ENCODE measurements at places on chromosomes 6 and 20. TPM values are rescaled to one million over a fixed set of nuclear protein-coding genes. Genes with fewer than 3 reads are reported as not detected.

The GLO1 gene
- polyA plus RNA-seq = 128 TPM

The CNR1 gene
- polyA plus RNA-seq = 0.95 TPM

The CST9 gene
- not detected for polyA plus RNA-seq

The ANKRD66 gene
- 0.68 TPM for polyA plus RNA-seq

The FUT9 gene
- 0.10 TPM for polyA plus RNA-seq

The SEMG1 gene
- not detected for polyA plus RNA-seq

DNA sequence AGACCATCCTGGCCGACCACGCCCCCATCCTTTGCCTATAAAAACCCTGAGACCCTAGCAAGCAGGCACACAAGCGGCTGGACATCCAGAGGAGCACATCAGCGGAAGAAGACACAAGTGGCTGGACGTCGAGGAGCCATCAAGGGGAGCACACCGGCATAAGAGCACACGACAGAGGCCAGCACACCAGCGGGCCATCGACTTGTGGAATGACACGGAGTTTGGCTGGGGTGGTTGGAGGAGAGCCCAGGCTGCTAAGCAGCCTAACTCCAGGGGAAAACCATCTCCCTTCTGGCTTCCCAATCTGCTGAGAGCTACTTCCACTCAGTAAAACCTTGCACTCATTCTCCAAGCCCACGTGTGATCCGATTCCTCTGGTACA lies 44.8 kb upstream of the BCLAF1 start:
- DNase-seq = no peak

- DNase-seq = no peak
Measured at GRCh38 chr6:53926505-53926904, 131.7 kb downstream of the LRRC1 start.

DNA sequence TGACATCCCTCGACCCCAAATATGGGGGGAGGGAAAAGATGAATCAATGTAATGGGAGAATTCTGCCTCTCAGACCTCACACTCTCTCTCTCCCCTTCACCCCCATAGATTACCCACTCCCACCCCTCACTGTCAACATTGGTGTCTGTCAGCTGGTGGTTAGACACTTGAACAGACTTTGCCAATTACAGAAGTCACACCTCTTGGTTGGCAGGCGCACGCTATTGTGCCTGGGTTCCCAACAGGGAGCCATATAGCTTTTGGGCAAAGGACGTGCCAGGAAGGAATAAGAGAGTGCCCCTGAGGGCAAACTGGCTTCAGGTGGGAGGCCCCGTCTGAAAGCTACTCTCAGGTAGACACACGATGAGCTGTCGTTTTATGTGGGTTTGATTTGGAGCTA lies 54.1 kb upstream of the FYN start:
- no peak for DNase-seq

DNA sequence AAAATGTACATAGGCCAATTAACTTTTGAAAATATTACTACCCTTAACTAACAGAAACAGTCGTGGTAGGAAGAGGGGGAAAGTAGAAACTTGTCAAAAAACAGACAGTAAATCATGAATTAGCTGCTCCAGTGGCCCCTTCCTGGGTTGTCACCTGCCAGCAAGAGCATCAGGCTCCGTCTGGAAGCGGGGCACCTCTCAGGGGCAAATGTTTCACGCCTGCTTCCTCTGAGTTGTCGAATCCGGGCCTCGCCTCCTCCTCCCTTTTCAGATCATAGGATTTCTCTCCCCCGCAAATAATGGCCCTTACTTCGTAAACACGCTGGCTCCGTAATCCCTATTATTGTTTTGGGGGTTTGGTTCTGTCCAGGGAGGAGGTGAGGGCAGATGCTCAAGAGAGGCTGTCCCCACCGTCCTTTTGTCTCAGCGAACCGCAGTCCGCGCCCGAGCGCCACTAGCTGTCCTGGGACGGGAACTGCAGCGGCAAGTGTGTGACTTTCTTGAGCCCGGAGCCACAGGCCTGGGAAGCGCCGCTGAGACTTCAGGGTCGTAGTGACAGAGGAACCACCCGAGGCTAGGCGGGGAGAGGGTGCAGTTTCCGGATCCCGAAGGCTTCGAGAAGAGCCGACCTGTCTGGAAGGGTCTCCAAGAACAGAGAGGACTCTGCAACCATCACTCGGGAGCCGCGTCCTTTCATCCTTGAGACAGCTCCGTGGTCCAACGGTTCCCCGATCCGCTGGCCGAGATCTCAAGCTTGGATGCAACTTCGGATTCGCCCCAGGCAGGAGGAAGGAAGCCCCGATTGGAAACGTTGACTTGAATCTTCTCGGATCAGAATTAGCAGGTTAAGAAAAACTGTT lies 214.5 kb upstream of the ZNF184 start:
- peak; percentile 77 for DNase-seq

- no peak for DNase-seq
Measured at GRCh38 chr20:20734475-20734948, 22.1 kb upstream of the RALGAPA2 start.

DNA sequence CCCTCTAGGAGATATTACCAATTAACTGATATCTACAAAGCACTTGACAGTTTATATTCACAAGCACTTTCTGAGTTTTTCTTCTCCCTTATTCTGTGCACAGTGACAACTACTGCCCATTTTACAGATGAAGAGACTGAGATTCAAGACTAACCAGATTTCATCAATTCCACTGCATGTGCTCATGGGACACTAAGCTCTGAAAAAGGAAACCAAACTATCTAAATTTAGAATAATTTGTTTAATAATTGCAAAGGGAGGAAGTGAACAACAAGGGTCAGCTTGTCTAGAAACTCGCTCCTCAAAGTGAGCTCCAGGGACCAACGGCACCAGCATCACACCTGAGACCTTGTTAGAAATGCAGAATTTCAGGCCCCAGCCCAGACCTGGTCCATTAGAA lies 50.8 kb upstream of the MYLIP start:
- no peak for DNase-seq

DNA sequence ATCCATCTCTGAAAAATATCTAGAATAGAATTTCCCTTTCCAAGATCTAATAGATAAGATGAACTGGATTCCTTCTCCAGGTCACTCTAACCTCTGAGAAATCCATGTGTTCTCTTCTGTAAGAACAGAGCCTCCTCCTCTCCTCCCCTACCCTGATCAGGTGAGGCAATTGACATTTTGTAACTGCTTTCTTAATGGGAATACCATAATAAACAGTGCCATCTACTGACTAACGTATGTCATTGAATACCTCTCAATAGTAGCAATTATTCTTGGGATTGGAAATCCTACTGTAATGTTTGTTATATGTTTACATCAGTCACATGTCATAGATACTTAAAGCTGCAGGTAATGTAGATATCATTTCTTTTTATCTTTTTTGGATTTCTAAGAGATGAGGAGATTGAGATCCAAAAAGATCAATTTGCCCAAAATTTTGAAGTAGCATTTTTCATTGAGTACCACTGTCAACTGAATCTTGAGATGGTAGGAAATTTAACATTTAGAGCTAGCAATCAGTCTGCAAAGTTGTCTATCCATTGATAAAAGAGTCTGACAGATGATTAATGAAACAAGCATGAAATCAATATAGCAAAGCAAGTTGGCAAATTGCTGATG lies 365.8 kb upstream of the HSF2 start:
- no peak for DNase-seq

- no peak for DNase-seq
Measured at GRCh38 chr6:109372130-109372529, 10.1 kb downstream of the CD164 start.

DNA sequence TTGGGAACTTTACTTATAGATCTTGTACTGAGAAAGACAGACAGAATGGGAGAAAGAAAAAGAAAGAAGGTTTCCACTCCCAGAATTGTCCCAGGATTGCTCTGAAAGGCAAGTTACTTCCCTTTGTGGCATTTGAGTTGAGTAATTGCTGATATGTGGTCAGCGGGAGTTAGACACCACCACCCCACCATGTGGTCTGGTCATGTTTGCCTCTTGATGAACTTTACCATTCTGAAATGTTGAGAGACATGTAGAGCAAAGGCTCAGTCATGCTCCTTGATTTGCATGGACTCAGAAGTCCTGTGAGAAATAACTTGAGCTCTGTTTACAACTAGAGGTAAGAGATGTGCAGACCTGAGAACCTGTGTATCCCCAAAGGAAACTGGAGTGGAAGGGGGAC lies 17.1 kb downstream of the TCF21 start:
- no peak for DNase-seq

GRCh38 chr6:57421503-57421902 lies 104.1 kb downstream of the PRIM2 start:
- DNase-seq = no peak

- DNase-seq = no peak
Measured at GRCh38 chr20:50911030-50911429, 20.2 kb downstream of the ADNP start.

- DNase-seq = no peak
Measured at GRCh38 chr6:148340586-148341297, 1.9 kb upstream of the SASH1 start.

DNA sequence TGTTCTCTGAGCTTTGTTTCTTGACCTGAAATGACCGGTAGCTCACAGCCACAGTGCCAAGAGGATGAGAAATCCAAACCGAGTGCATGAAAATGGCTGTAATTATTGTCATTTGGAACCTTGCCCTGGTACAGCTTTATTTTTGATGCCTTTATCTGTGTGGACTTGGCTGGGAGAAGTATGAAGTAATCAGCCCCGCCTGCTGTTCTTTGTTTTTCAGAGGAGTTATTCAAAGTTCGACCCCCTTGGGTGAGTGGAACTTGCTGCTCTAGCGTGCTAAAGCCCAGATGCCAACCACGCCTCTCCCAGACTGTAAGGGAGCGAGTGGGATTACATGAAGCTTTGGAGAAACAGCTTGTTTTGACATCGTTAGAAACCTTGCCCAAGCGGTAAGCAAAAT lies 48.3 kb downstream of the ECT2L start:
- peak; percentile 20 for DNase-seq

- DNase-seq = peak; percentile 57
Measured at GRCh38 chr6:29552512-29553051, 7.0 kb downstream of the UBD start.

DNA sequence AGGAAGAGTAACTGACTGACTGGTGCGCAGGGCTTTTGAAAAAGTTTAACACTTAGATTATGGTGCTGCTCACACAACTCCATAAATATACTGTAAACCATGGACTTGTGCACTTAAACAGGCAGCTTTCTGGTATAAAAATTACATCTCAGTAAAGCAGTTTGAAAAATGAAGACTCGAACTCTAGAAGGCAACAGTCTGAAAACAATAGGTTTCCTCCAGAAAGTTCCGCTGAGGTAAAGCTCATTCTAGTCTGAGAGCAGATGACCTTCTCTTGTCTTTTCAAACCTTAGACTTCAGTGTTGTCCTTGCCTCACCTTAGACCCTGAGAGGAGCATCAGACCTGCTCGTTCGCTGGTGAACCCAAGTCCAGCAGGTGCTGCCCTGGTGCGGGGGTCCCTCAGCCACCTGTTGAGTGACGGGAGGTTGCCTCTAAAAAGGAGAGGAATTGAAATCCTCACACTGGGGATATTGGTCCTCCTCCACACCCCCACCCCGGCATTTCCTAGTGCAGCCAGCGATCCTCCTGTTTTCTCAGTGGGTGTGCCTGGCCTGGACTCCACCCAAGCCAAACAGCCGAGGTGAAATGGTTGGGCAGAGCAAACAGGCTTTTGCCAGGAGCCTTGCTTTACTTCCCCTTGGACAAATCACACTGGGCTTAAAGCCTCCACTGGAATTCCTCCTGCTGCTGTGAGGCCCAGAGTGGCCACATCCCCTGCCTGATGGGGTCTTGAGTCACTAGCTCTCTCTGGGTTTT lies 14.7 kb upstream of the PYGB start:
- no peak for DNase-seq

GRCh38 chr6:52505726-52506409 lies 71.0 kb downstream of the TRAM2 start:
- DNase-seq = peak; percentile 63

- DNase-seq = no peak
Measured at GRCh38 chr20:60408435-60408834, 450.2 kb downstream of the CDH26 start.

GRCh38 chr6:579339-579738 lies 77.6 kb downstream of the HUS1B start:
- DNase-seq = no peak

DNA sequence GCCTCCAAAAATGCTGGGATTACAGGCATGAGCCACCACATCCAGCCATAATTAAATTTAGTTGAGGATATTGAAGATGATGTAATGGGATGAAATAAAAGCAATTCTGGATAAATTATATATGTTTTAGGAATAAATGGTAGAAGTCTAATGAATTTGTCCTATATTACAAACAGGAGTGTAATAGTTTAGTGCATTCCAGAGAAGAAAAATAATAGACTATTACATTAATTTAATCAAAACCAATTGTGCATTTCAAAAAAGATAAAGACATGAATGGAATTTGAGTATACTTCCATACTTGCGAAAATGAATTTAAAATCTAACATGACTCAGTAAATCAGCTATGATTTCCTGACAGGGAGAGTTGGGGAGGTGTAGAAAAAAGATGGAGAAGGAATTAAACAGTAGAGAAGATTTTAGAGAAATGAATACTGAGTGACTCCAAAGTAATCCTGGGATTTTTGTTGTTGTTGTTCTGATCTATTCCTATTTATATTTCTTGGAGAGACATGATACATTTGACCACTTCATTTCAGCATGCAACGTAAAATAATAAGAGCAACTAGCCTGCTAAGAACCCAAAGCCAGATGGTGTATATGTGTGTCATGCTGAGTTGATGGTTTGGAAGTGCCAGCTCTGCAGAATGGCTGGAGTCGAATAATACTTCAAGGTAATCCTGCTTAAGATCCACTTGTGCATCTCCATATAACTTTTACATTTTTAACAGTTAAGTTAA lies 67.4 kb downstream of the AIG1 start:
- DNase-seq = no peak

All from muscle of arm (tissue), 14 donors.